ENCODE measurements at places on chromosomes 11 and 22.

GRCh38 chr22:31943206-31943977, 943 bp upstream of the YWHAH start:
- DNase-seq: no peak

DNA sequence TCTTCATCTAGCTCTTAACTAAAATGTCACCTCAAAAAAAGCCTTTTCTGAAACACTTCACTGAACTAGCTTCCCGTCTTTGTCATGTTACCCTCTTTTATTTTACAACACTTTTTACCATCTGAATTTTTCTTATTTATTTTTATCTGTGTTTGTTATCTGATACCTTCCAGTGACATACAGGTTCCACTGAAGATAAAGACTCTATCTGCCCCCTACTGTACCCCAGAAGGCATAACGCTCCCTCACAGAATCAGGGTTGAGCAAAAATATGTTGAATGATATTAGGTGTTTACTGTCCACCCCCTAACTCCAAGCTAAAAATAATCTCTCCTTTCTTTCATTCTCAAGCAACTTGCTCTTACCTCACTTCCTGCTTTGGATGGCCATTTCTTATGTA, 654.2 kb downstream of the NELL1 start:
- DNase-seq: no peak

DNA sequence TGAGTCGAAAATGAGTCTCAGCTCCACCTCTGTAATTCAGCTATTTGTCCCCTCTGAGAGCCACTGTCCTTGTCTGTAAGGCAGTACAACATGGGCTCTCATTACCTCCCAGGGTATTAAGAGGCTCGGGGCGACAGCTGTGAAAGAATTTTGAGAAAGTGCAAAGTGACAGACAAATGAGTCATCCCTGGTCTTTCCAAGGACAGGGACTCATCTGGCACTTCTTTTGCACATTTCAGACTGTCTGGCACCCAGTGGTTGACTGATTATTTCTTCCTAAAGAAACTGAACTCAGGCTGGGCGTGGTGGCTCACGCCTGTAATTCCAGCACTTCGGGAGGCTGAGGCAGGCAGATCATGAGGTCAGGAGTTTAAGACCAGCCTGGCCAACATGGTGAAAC, 62.1 kb upstream of the ARFGAP3 start:
- no peak for DNase-seq

DNA sequence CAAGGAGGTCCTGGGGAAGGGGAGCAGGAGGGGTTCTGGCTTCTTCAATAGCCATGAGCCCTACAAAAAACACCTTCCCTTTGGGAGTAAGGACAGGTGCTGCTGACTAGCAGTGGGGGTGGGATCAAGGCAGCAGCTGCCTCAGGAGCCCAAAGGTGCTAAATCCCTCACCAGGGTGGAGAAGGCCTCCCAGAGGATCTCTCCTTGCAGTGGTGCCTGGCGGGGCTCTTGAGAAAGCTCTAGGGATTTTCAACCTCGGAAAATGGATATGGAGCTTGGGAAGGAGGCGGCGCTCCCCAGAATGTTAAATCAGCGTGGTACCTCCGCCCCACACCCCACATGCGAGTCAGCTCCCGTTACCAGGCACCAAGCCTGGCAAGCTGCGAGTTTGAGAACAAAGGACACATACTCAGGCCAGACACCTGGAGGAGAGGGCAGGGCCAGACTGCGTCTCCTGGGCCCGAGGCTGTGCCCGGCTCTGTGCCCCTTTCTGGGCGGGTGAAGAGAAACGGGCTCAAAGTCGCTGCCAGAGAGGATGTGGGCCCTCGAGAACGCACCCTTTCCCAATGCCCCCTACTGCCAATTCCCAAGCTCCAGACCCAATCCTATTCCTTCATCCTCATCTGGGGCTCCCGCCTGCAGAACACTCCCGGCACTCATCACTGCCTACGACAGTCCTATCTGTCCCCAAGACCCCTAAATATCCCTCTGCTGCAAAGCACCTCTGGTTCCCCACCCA, 139.0 kb downstream of the BRD1 start:
- DNase-seq: no peak

GRCh38 chr11:111718859-111719258, 47.3 kb downstream of the PPP2R1B start:
- DNase-seq: no peak
